ENCODE measurements at places on chromosomes 7 and 10.

DNA sequence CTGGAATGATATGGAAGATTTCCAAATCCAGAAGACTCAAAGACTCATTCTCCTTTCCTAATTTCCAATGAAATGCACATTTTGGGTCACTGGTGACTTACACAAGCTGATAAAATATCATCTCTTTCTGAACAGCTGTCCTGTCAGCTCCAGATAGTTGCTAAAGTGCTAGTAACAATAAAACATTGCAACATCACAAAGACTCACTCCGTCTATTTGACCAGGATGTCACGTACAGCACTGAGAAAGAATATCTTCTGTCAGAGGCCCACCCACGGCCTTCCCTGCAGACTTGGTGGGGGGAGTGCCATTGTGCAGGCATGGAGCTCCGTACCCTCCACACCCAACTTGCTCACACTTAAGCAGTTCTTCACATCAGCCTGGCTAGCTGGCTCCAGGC lies 78.9 kb upstream of the EGR2 start:
- no peak for DNase-seq

DNA sequence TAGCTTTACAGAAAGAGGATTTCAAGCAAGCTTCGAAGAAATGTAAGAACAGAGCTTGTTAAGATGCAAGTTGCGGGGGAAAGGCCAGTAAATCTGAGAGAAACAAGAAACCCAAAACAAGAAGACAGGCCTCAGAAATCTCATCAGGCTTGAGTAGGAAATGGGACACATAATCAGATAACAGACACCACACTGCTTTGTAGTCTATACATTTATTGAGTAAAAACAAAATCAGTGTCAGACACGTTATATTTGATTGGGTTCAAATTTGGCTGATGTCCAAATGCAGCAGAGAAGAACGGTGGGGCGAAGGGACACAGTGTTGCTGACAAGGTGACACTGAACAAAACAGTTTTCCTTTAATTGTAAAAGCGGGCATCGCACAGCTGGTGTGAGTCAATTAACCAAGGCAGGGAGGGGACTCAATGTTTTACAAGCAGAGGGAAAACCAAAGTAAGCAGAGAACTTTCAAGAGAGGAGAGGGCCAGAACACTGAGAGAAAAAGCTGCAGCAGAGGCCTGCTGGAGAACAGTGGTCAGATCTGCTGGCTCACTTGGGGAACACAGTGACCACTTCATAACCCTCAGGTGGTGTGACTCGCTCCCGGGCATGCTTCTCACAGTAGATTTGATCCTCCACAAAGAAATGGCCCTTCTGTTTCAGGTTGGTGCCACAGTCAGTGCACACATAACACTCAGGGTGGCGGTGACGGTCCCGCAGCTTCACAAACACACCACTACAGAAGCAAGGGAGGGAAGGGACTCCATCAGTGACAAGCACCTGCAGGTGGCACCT lies 43.5 kb downstream of the ACSM6 start:
- DNase-seq = no peak

GRCh38 chr10:21022821-21023220 lies 125.7 kb upstream of the NEBL start:
- DNase-seq = no peak

DNA sequence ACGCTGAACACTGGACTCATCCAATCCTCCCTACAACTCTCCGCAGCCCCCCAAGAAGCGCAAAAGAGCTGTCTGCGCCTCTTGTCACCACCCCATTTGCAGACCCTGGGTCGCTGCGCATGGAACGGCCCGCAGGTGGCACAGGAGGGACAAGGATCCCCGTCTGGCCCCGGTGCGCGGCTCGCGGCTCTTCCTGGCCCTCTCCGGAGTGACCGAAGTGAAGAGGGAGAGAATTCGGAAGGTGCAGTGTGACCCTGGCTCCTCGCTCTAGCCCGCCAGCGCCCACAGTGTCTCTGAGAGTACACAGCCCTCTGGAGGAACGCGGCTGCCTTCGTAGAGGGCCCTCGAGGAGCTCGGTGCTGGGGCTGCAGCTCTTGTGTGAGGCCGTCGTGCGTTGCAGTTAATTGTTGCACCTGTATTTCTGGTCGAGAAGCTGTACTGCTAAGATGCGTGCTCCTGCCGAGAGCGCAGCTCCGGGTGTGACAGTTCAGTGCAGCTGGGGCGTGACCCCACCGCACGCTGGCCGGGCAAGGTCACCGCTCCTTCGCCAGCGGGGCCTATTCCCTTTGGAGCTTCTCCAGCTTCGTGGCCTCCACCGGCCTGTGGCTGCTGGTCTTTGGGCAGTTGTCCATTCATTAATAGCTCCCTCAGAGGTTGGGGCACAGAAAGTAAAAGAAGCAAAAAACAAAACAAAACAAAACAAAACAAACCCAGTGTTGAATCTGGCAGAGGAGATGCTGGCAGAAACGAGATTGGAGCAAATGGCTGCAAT lies 119.0 kb downstream of the SEC23IP start:
- DNase-seq = no peak

GRCh38 chr7:79615466-79615865 lies 162.0 kb upstream of the MAGI2 start:
- DNase-seq = no peak

DNA sequence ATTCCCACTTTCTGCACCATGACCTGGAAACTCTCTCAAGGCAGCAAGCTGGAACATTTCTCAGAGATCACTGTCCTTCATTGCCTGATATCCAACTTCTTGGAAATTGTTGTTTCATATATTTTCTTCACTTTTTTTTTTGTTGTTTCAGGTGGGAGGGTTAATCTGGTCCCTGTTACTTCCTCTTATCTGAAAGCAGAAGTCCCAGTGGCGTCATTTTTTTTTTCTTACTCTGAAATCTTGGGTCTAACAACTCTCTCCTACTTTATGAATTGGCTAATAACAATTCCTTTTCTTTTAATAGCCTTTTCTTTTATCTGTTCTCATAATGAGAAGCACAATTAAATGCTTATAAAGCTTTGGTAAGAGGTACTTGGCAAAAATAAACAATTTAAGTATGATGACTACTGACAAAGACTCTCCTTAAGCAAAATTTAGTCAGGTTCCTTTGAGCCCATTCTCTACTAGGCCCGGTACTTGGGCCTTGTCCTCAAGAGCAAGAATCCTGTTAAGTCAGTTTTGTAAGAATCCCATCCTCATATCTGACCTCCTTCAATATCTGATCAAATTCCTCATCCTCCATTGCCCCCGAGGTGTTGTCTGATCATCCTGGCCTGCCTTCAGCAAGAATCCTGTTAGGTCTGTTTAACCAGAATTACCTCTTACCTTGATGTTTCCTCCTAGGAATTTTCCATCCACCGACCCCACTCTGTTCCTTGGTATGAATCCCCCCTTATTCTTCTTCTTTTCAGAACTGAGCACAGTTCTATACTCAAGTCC lies 11.5 kb upstream of the CC2D2B start:
- no peak for DNase-seq

- no peak for DNase-seq
Measured at GRCh38 chr10:34413756-34414587, 401.1 kb downstream of the PARD3 start.

- DNase-seq = no peak
Measured at GRCh38 chr10:119183664-119184412, 5.2 kb upstream of the PRDX3 start.

- no peak for DNase-seq
Measured at GRCh38 chr10:113980408-113981087, 63.1 kb upstream of the ADRB1 start.

DNA sequence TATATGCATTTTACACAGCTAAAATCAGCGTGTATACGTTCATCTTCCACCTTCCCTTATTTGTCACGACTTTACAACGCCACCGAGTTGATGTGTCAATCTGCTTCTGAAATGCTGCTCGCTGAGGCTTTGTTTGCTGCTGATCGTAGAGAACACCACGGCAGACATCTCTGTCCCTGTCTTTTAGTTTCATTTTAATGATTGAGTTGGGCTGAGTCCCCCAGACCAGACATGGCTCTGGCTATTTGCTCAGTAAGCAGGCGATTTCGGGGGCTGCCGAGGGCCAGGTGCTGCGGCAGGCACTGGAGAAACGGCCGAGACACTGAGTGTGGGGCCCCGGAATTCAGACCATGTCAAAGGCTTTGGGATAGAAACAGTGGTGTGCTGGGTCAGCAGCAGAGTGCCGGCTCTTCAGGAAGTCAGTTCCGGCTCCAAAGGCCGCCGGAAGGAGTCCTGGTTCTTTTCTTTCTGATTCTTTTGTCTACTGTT lies 5.0 kb downstream of the LRRC27 start:
- DNase-seq = no peak

GRCh38 chr10:3048119-3049019 lies 19.0 kb upstream of the PFKP start:
- DNase-seq = no peak

- DNase-seq = no peak
Measured at GRCh38 chr10:11162828-11163599, 145.3 kb downstream of the CELF2 start.

GRCh38 chr10:112721080-112721698 lies 228.9 kb upstream of the TCF7L2 start:
- no peak for DNase-seq

DNA sequence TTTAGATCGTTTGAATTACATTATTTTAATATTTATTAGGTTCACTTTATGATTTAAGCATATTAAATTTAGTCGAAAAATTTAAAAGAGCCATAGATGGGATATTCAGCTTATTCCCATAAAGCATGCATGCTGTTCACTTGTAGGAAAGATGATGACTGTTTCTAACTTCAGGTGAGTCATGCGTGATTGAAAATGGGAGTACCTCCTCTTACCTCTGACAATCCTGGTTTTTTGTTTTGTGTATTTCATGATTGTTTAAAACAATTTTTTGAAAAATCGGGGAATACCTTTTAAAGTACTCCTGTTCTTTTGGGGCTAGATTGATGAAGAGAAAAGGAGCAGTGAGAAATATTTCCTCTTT lies 1.4 kb downstream of the TNKS2 start:
- no peak for DNase-seq

- no peak for DNase-seq
Measured at GRCh38 chr10:120172356-120172755, 279.8 kb downstream of the SEC23IP start.

DNA sequence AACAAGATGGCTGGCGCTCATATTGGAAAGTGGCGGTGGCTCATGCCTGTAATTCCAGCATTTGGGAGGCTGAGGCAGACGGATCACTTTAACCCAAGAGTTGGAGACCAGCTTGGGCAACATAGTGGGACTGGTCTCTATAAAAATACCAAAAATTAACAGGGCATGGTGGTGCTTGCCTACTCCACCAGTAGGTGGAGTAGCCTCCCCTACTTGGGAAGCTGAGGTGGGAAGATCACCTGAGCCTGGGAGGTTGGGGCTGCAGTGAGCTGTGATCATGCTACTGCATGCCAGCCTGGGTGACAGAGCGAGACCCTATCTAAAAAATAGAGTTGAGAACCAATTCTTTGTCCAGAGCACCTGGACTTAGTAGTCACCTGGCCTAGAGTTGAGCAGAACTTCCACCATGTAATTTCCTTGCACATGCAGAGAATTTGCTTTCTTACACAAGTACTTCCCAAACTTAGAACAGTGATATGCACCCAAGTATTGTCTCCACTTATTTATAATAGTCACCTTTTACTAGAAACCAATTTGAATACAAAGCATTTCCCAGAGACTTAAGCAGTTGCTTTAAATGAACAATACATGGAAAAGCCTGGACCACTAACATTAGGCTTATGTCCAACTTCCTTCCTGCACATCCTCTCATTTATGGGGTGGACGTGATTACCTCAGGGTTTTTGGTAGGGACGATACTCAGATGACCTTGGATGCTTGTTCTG lies 15.9 kb downstream of the LAMB4 start:
- no peak for DNase-seq
